ENCODE measurements at places on chromosomes 16 and 17.

DNA sequence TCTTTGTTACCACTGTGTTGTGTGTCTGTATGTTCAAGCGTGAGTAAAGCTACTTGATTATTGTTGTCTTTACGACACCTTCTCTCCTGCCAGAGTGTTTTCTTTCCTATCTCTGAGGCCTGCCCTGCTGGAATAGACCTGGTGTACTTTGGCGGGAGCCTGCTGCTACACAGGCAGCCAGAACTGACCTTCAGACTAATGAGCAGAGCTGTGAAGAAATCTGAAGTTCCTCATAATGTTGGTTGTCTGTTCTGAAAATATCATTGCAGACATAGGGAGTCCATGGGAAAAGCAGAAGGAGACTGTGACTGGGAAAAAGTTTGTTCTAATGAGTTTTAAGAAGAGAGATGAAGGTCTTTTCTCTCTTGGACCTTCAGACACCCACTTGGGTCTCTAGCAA, 9.8 kb downstream of the RHOT1 start:
- no peak for DNase-seq

- DNase-seq: no peak
Measured at GRCh38 chr16:29920288-29921033, 5.6 kb downstream of the KCTD13 start.

GRCh38 chr16:26717826-26718225, 348.9 kb upstream of the C16orf82 start:
- no peak for DNase-seq

- DNase-seq: no peak
Measured at GRCh38 chr16:21524068-21524751, 75.2 kb upstream of the METTL9 start.

GRCh38 chr16:66650707-66651473, 45.7 kb downstream of the CMTM4 start:
- DNase-seq: peak; percentile 91

DNA sequence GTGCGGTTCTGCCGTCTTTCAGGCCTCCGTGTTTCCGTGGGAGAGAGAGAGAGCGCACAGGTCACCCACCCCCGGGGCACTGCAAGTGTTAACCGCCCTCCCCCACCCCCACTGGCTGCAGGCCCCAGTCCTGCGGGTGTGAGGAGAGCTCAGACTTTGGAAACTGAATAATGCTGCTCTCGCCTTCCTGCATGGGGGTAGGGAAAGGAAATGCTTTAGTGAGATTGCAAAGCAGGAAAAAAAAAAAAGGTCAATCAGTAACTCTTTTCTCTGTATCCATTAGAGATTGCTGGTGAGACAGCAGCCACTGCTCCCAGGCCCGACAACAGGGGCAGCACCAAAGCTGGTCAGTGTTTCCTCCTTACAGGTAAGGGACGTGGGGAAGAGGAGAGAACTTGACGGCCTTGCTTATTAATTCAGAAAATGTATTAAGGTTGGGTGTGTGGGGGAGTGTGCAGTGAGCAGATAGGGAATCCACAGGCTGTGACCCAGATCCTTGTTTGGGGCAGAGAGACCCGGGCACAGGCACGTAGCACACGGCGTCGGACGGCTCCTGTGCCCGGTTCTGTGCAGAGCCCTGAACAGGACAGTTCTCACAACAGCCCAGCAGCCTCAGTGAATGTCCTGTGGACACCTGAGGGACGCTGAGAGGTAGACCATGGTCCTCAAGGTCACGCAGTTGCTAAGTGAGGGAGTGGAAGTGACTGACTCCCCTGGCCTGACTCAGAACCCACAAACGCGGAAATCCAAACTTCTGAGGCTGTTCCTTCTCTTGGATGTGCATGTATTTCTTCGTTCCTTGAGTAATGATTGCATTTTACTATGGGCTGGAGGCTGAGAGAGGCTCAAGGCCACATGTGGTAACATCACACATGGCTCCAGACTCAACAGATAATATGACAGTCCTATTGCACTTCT, 156.5 kb downstream of the FOXL1 start:
- no peak for DNase-seq

DNA sequence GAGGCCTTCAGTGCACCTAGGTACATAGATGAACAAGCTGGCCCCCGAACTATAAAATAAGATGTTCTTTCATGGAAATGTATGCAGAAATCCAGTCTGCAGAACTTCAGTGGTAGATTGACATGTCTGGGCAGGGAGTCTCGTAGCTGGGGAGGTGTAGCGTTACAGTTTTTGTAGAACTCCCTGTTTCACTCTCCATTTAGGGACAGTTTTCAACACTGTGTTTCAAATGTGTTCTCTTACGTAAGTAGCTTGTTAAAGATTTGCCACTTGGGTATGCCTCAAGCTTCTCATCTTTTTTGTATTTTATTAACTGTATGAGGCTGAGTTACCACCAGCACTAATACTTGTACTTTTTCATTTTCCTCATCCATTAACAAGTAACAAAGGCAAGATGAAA, 46.6 kb downstream of the PLD6 start:
- no peak for DNase-seq

Measured in NCI-H1417 treated with DMSO at 0.1 percent for 48 hours (cell line).